Caudate nucleus (tissue), 63 donors: ENCODE measurements at places on chromosomes 11 and 22.

DNA sequence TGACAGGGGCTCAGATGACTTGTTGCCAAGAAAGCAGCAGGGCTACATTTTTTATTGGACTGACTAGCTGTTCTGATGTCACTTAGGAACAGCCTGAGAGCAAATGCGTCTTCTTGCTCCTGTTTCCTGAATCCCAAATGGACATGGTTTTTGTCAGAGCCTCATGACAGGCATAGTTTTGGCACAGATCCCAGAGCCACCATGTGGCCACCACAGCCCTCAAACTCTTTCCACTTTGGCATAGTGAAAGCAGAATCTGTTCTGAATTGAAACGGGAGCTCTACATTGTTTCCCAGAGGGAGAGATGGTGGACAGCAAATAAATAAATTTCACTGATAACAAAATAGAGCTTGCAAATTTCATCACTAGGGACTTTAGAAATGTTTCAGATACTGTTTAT is 222.2 kb downstream of the C11orf87 start:
- peak; percentile 74 for DNase-seq

- DNase-seq, result peak; percentile 46
These were observed 30.9 kb upstream of the WNT7B start for GRCh38 chr22:46007848-46008261.

- no peak for DNase-seq
These were observed 31.8 kb upstream of the IGSF22 start for GRCh38 chr11:18757811-18758210.

- no peak for DNase-seq
These were observed 53.0 kb downstream of the SCUBE1 start for GRCh38 chr22:43289976-43290721.

DNA sequence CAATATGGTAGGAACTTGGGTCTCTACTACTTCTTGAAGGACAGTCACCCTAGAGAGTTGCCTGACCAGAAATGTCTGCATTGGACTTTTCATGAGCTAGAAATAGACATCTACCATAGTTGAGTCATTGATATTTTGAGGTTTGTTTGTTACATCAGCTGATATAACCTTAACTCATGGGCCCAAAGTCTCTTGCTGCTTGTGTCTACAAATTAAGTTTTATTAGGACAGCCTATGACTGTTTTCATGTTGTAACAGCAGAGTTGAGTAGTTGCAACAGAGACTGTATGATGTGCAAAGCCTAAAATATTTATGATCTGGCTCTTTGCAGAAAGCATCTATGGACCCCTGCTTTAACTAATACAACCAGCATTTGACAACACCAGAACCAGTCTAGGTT is 155.3 kb downstream of the MIAT start:
- no peak for DNase-seq

DNA sequence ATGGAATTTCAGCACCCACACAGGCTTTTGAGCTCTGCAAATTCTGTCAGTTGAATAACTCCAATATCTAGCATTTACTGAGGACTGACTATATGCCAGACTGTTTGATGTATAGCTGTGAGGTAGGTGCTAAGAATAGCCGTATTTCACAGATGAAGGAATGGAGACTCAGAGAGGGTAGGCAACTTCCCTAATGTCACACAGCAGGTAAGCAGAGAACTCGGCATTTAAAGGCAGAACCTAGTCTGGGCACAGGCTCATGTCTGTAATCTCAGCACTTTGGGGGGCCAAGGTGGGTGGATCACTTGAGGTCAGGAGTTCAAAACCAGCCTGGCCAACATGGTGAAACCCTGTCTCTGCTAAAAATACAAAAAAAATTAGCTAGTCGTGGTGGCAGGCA is 184.1 kb downstream of the BCR start:
- DNase-seq, result no peak

GRCh38 chr11:6968816-6969215 is 42.6 kb downstream of the ZNF215 start:
- no peak for DNase-seq

- no peak for DNase-seq
These were observed 9.5 kb upstream of the ADA2 start for GRCh38 chr22:17228725-17229126.

- DNase-seq, result no peak
These were observed 29.7 kb upstream of the EMSY start for GRCh38 chr11:76415073-76415472.

GRCh38 chr11:33500861-33501479 is 199.7 kb downstream of the C11orf91 start:
- no peak for DNase-seq

DNA sequence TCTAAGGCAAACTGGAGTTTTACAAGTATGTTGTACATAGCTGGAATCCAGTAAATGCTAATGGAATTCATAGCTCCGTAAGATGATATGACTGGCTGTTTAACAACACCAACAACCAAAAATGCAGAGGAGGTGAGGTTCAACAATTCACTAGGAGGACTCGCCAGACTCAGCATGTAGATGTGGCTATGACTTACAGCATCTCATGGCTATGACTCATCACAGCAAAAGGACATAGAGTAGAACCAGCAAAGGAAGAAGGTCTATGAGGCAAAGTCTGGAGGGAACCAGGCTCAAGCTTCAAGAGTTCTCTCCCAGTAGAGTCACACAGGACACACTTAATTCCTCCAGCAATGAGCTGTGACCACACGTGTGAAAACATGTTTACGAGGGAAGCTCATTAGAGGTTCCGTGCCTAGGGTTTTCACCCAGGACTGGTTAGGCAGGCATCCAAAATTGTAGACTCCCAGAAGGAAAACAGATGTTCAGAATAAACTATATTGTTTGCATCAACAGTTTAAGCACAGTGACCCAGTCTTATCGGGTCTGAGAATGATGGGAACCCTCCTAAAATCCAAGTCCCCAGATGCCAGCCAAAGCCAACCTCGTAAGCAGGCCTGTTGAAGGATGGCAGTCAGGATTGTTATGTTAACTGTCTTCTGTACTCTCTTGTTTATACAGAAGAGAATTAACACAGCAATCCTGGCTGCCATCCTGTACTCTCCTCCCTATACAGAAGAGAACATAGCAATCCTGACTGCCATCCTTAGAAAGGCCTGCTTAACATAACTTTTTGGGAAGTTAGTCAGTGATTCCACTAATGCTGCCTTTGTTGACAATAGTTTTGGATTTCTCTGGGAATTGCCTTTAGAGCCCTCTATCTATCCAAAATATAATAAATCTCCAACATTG is 116.6 kb downstream of the LARGE1 start:
- DNase-seq, result no peak

GRCh38 chr22:36328635-36329253 is 59.0 kb downstream of the MYH9 start:
- no peak for DNase-seq
